ENCODE measurements at places on chromosomes 16 and 17. TPM values are rescaled to one million over a fixed set of nuclear protein-coding genes. Genes with fewer than 3 reads are reported as not detected.

DRC7 gene
- total RNA-seq, result not detected

DNA sequence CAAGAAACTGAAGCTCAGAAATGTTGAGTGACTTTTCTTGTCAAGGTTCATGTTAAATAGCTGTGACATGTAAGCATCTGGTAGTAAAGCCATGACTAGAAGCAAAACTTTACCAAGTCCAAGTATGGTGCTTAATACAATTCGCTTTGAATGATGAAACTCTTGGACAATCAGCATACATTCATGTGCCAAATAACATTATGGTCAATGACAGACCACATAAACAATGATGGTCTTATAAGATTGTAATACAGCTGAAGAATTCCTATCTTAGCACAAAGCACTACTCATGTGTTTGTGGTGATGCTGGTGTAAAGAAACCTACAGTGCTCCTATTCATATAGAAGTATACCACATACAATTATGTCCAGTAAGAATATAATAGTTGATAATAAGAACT is 97.1 kb upstream of the RPRML start:
- H3K4me1 ChIP-seq, result no peaks in the 10 kb centered on the region
- no peak overlapping the region for H3K27ac ChIP-seq
- no peak overlapping the region for H3K4me3 ChIP-seq
- no peaks in the 10 kb centered on the region for H3K36me3 ChIP-seq
- H3K27me3 ChIP-seq, result no peaks in the 10 kb centered on the region

- H3K36me3 ChIP-seq, result no peaks in the 10 kb centered on the region
- H3K27me3 ChIP-seq, result no peaks in the 10 kb centered on the region
- H3K4me3 ChIP-seq, result no peak overlapping the region
- DNase-seq, result no peak
- no peak overlapping the region for H3K27ac ChIP-seq
- H3K4me1 ChIP-seq, result no peaks in the 10 kb centered on the region
Measured at GRCh38 chr17:1298606-1299005, 19.1 kb downstream of the TRARG1 start.

NUDT16L1 gene
- 25.5 TPM for total RNA-seq

- H3K4me3 ChIP-seq, result no peak overlapping the region
- no peaks in the 10 kb centered on the region for H3K27me3 ChIP-seq
- H3K4me1 ChIP-seq, result no peaks in the 10 kb centered on the region
- peak overlapping the region; percentile 77 for H3K27ac ChIP-seq
Measured at GRCh38 chr17:29642171-29642611, 19.5 kb upstream of the CORO6 start.

MT4 gene
- not detected for total RNA-seq

DNA sequence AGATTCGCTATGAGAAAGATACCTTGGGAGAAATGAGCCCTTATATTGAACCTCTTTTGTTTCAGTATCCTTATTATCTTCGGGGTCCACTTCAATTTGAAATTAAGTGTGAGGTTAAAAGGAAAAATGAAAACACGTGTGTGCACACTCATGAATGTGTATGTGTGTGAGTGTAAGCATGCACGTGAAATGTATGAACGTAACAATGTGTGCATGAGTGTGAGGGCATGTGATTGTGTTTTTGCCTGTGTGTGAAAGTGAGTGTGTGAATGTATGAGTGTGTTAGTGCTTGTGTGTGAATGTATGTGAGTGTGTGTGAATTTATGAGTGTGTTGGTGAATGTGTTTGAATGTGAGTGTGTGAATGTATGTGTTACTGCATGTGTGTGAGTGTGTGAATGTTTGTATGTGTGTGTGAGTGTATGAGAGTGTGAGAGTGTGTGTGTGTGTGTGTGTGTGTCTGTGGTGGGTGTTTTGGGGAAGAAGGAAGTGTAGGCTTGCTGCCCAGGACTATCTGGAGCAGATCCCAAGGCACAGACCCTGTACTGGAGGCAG is 224.0 kb upstream of the CDH13 start:
- H3K4me3 ChIP-seq, result no peak overlapping the region
- H3K27ac ChIP-seq, result no peak overlapping the region
- H3K4me1 ChIP-seq, result no peaks in the 10 kb centered on the region
- H3K27me3 ChIP-seq, result no peaks in the 10 kb centered on the region
- H3K36me3 ChIP-seq, result no peaks in the 10 kb centered on the region
- no peak for DNase-seq

DNA sequence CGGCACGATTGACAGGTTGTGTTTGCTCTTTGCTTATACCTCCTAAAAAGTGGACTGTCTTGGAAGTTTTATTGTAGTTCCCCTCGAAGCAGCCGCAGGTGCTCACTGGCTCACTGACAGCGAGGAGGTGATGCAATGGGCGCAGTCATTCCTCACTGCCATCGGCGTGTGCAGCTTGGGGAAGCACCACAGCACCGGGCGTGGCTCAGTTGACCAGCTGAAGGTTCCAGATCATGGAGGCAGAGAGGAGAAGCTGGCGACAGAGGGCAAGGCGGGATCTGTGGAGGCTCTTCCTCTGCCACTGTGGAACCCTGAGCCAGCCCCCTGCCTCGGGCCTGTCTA is 72.1 kb upstream of the TNRC6C start:
- no peaks in the 10 kb centered on the region for H3K4me1 ChIP-seq
- no peak overlapping the region for H3K27ac ChIP-seq
- H3K27me3 ChIP-seq, result no peaks in the 10 kb centered on the region
- peak; percentile 69 for DNase-seq

DNA sequence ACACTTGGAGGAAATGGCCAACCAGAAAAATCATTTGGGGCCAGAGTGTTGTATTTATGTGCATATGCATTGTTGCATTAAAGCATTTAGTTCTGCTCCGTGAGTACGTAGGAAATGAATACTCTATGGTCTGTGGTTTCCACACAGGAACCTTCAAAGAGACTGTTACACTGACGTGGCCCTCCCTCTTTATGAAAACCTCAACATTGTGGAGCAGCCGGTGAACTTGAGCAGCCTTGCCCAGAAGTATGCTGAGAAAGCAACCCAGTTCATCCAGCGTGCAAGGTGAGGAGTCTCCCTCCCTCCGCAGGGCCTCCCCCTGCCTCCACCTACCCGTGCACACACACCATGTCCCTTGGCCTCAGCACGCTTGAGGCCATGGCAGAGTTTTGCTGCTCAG is 65.2 kb downstream of the ARSG start:
- H3K4me1 ChIP-seq, result no peaks in the 10 kb centered on the region
- H3K36me3 ChIP-seq, result no peaks in the 10 kb centered on the region
- H3K27me3 ChIP-seq, result no peaks in the 10 kb centered on the region
- no peak for DNase-seq
- no peak overlapping the region for H3K27ac ChIP-seq

DNA sequence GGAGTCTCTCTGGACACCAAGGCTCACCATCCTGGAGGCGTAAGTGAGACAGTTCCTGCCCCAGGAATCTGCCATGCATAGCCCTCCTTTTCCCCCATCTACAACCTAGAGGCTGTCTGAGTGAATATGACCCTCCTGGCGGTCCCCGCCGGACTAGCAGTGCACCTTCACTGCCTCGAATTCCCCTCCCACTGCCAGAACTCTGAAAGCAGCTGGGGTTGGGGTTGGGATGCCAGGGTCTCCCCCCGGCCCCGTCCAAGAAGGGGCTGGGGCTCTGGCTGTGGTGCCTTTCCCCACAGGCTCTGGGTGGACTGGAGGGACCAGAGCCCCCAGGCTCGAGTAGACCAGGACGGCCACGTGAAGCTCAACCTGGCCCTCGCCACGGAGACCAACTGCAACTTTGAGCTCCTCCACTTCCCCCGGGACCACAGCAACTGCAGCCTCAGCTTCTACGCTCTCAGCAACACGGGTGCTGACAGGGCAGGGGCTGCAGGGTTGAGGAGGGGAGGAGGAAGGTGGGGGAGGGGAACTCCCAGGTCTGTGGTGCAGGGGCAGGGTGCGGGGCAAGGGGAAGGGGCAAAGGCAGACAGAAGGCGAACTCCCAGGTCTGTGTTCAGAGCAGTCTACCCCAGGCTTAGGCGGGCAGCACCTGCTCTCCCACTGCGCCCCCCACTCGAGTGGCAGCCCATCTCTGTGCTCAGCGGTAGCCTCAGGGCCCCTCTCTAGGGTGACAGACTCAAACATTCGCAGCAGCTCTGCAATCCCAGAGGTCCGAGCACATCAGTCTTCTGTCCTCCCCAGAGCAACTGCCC is 1.2 kb downstream of the ZACN start:
- H3K4me3 ChIP-seq, result no peak overlapping the region
- peaks cover 37% of the 10 kb centered on the region for H3K4me1 ChIP-seq
- peaks cover 21% of the 10 kb centered on the region for H3K36me3 ChIP-seq
- no peak for DNase-seq

DNA sequence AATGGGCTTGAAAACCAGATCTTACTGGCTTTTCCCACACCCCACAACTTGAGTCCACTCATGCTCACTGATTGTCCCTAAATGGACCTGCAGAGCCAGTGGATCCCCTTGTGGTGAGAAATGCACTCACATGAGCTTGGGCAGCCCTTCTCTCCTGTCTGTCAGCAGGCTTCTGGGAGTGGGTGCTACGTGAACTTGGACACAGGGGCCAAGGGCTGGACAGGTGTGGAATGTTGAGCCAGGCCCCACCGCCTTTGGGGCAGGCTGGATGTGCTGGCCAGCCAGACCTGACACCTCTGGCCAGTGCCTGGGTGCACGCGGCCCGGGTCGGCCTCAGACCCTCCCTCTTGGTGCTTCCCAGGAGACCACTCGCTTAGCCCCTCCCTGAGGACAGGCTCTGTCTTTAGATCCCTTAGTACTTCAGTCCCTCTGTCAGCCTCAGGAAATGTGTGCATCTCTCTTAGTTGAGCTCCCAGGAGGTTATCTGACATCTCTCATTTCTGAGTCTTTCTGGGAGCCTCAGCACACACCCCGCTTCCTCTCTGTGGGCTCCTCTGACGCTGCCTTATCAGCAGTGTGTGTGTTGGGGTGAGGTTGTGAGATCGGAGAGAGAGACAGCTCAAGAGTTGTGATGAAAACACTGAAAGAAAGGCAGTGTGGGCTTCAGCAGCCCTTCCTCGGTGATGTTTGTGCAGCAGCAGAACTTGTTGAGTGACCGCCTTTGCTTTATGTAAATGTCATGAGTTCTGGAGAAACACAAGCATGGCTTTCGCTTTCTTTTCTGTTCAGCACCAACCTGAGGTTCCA is 117.0 kb downstream of the RAB11FIP4 start:
- no peaks in the 10 kb centered on the region for H3K36me3 ChIP-seq
- H3K4me1 ChIP-seq, result peaks cover 24% of the 10 kb centered on the region
- no peak overlapping the region for H3K4me3 ChIP-seq

DNA sequence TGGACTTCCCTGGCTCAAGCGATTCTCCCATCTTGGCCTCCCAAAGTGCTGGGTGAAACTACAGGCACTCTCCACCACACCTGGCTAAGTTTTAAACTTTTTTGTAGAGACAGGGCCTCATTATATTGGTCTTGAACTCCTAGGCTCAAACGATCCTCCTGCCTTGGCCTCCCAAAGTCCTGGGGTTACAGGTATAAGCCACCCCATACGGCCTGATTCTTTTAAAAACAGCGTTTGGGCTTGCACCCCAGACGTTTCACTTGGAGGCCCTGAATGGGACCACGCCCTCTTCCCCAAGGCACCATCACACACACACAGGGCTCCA is 29.4 kb upstream of the GINS2 start:
- H3K36me3 ChIP-seq, result no peaks in the 10 kb centered on the region
- no peaks in the 10 kb centered on the region for H3K4me1 ChIP-seq
- no peak for DNase-seq
- H3K4me3 ChIP-seq, result no peak overlapping the region
- no peaks in the 10 kb centered on the region for H3K27me3 ChIP-seq

DNA sequence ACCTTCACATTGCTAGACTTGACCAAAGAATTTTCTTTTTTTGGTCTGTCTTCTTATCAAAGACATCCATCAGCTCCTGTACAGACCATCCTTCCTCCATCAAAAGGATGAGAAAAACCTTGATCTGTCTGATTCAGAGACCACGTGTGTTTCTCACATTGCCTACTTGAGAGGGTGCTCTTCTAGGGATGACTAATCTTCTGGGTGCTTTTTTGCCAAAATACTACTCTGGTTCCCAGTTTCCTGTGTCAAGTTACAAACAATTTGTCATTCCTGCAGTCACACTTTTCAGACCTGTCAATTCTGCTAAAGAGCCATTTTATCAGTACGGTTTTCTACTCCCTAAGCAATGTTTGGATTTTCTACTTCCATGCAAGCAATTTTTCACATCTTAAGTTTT is 492.2 kb downstream of the CDH11 start:
- no peak overlapping the region for H3K4me3 ChIP-seq
- no peaks in the 10 kb centered on the region for H3K27me3 ChIP-seq
- H3K27ac ChIP-seq, result no peak overlapping the region

DNA sequence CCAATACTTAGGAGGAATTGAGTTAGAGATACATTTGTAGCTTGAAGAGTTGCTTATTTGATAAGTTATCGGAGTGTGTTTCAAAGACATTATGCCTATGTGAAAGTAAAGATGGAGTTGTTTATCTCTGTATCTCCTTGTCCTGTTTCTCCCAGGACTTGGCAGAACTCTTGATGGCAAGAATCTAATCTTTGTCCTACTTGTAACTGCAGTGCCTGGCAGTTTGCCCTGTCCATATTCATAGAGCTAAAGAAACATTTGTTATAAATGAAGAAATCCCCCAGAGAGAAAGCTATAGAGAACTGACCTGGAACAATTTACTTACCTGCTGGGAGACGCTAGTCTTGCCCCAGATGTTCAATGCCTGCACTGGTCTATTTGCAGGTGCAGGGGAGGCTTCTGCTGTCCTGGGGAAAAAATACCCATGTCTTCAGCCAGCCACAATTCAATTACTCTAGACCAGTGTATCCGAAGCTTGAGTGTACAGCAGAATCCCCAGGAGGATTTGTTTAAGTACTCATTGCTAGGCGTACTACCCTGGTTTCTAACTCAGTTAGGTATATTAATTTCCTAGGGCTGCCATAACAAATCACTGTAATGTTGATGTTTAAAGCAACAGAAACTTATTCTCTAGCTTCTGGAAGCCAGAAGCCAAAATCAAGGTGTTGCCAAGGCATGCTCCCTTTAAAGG is 410.0 kb upstream of the HSBP1 start:
- no peaks in the 10 kb centered on the region for H3K36me3 ChIP-seq
- no peaks in the 10 kb centered on the region for H3K27me3 ChIP-seq
- H3K4me3 ChIP-seq, result no peak overlapping the region
- H3K4me1 ChIP-seq, result no peaks in the 10 kb centered on the region
- no peak overlapping the region for H3K27ac ChIP-seq

DNA sequence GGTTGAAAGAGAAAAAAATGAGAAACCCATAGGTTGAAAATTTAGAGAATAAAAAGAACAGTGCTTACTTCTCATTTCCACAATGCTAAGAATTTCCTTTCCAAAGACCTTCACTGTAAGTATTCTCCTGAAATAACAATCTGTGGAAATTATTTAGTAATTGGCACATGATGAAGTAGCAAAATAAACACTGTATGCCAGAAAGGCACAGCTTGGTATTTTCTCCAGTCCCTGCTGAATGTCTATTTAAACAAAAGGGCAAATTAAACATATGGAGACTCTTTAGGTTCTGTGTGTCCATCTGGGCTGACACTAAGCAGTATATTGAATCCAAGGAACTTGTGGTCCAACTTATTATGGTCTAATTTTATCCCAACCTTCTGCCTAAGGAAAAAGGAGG is 46.1 kb downstream of the CHCT1 start:
- no peak for DNase-seq
- H3K27ac ChIP-seq, result peak overlapping the region; percentile 4
- H3K4me3 ChIP-seq, result no peak overlapping the region
- H3K36me3 ChIP-seq, result no peaks in the 10 kb centered on the region
- no peaks in the 10 kb centered on the region for H3K27me3 ChIP-seq

- H3K27ac ChIP-seq, result no peak overlapping the region
- H3K4me3 ChIP-seq, result no peak overlapping the region
- no peaks in the 10 kb centered on the region for H3K27me3 ChIP-seq
- H3K36me3 ChIP-seq, result no peaks in the 10 kb centered on the region
Measured at GRCh38 chr17:16926571-16927451, 45.1 kb downstream of the TNFRSF13B start.

CLEC3A gene
- total RNA-seq, result not detected
